ENCODE measurements at places on chromosomes 12 and 14.
A peak's percentile ranks its signal among the peaks of the same experiment; 100 is the strongest.

DNA sequence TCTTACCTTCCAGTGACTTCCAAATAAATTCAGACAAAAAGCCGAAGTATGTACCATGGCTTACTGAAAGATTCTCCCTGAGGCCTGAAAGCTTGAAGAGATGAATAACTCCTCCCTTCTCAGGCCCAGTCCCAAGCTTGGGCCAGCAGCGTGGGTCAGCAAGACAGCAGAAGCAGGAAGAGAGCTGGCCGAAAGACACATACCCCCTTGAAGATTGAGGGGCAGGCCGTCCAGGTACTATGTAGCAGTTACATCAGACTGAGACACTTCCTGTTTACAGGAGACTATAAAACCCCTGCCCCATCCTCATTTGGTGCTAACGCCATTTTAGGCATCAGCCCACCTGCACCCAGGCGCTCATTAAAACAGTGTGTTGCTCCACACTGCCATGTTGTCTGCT, 15.0 kb downstream of the NDUFA12 start:
- no peak for ATAC-seq

DNA sequence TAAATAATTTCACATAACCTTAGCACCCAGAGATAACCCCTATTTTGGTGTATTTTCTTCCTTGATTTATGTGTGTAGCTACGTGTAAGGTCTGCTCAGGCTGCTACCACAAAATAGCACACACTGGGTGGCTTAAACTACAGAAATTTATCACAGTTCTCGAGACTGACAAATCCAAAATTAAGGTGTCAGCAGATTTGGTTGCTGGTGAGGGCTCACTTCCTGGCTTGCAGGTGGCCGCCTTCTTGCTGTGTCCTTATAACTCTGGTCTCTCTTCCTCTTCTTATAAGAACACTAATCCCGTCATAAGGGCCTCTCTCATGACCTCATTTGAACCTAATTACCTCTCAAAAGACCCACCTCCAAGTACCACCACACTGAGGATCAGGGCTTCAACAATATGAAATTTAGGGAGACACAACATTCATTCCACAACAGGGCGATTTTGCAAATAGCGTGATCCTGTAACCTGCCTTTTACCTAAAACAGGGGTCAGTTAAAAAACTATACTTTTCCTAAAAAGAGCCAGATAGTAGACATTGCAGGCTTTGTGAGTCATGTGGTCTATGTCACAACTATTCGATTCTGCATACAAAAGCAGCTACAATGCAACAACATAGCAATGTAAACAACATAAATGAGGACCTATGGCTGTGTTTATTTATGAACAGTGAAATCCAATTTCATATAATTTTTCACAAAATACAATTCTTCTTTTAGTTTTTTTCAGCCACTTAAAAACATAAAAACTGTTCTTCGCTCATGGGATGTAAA, 371.7 kb downstream of the DPF3 start:
- ATAC-seq: no peak

GRCh38 chr12:27333403-27334009, 870 bp downstream of the BMAL2 start:
- peak; percentile 3 for ATAC-seq

GRCh38 chr12:86234316-86234855, 21.8 kb downstream of the MGAT4C start:
- no peak for ATAC-seq

DNA sequence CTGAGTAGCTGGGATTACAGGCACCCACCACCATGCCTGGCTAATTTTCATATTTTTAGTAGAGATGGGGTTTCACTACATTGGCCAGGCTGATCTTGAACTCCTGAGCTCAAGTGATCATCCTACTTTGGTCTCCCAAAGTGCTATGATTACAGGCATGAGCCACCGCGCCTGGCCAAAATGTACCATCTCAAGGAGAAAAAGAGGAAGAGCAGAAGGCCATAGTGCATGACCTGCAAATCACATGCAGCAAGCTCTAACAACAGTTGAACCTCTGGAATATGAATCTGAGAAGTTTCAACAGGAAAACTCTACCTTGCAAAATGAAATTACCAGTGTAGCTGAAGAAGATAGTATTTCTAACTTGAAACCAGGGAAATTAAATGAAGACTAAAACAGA, 17.1 kb upstream of the SERPINA1 start:
- no peak for ATAC-seq

DNA sequence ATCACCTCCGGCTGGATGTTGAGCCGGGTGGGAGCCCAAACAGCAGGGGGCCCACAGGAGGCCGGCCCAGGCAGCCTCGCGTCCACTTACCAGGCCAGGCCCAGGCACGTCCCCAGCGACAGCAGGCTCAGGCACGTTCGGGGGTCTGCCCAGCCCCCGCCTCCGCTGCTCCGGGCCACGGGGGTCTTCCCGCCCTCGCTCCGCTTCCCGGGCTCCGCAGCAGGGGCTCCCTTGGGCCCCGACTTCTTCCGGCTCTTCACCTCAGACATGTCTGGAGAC, 216 bp downstream of the IKBIP start:
- peak; percentile 12 for ATAC-seq

- ATAC-seq: no peak
Observed at GRCh38 chr12:25692115-25693035, 139.3 kb upstream of the LMNTD1 start.

- no peak for ATAC-seq
Observed at GRCh38 chr12:93163260-93164036, 214.3 kb upstream of the NUDT4 start.

GRCh38 chr14:67941456-67942018, 122.0 kb downstream of the RAD51B start:
- no peak for ATAC-seq

DNA sequence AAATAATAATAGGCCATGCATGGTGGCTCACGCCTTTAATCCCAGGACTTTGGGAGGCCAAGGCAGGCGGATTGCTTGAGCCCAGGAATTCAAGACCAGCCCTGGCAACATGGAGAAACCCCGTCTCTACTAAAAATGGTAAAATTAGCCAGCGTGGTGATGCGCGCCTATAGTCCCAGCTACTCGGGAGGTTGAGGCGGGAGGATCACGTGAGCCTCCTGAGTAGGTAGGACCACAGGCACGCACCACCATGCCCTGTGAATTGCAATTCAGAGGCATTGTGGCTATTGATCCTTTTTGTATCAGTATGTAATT, 2.3 kb downstream of the ARHGDIB start:
- no peak for ATAC-seq

GRCh38 chr14:90060312-90060964, 1.4 kb upstream of the KCNK13 start:
- ATAC-seq: peak; percentile 91

- peak; percentile 96 for ATAC-seq
Observed at GRCh38 chr12:113040722-113041171, 15.8 kb upstream of the DTX1 start.

DNA sequence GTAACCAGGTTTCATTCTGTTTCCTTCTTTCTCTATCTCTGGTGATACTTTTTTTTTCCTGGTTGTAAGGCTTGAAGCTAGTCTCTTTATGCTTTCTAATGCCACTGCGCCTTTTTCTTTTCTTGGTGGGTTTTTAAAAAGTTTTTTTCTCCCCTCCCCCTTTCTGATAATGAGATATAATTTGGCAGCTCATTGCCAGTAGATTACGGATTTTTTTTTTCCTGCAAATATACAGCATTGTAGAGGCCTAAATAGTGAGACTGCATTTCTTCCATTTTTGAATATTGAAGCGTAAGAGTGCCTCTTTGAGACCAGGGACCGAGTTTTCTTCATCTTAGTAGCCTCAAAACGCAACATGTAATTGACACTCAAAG, 1.1 kb downstream of the PAPOLA start:
- no peak for ATAC-seq

DNA sequence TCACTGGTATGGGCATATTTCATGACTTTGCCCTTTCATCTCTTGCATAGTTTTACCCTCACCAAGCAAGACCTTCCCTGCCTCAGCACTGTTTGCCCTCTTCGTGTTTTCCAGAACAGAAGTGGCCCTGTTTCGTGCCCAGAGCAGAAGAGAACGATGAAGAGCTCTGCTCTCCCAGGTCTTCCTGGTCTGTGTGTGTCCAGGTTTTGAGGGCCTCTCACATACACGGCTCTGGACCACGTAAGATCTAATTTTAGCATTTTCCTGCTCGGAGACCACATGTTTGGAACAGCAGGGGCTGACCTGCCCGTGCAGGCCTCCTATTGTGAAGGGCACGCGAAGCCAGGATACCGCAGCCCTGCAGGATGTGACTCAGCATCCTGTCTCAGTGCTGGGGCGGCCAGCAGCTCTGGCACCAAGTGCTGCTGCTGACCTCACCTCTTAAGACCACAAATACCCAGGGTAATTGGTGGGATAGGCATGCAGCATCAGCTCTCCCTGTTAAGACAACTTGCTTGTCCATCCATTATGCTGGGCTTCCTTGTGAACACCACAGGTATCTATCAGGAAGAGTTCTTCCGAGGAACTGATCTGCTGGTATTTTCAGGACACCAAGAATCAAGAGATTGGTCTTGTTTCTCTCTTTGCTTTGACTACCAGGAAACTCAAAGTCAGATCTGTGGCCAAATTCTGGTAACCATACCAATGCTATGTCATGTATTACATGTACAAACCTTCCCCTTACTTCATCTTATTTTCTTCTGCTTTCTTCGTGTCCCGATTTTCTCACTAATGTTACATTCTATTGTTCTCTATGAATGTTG, 19.0 kb downstream of the SSH1 start:
- peak; percentile 92 for ATAC-seq

DNA sequence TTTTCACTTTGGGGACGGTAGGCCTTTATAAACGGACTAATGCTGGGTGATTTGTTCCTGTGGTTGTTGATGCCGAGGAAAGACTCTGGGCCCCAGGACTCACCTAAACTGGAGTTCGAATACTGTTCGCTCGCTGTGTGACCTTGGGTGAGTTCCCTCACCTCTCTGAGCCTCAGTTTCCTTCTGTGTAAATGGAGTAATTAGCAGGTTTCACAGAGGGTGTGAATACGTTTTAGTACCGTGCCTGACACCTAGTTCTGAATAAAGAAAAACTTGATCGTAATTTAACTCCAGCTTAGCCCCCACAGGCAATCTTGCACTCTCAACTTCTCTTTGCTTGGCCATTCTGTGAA, 505 bp downstream of the UBE3B start:
- no peak for ATAC-seq

GRCh38 chr12:67598598-67598997, 49.9 kb upstream of the DYRK2 start:
- no peak for ATAC-seq

DNA sequence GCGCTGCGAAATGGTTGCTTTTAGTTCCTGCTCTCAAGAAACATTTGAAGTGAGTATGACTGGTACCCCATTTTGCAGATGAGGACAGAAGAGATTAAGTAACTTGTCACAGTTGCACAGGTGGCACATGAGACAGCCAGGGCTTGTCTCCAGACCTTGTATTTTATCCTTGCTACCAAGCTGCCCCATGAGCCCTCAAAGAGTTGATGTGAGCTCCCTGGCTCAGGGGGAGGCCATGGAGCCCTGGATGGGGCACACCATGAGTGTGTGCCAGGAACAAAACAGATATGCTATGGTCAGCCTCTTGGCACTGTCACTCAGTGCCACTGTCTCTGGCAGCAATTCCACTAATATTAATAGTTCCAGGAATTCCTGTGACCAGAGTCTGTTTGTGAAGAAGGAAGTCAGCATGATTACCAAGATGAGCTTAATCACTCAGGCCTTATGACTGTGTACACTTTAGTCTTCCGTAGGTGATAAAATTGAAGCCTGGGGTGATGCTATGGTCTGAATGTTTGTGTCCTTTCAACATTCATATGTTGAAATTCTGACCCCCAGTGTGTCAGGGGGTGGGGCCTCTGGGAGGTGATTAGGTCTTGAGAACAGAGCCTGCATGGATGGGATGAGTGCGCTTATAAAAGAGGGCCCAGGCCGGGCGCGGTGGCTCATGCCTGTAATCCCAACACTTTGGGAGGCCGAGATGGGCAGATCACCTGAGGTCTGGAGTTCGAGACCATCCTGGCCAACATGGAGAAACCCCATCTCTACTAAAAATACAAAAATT, 806.8 kb downstream of the AACS start:
- no peak for ATAC-seq

DNA sequence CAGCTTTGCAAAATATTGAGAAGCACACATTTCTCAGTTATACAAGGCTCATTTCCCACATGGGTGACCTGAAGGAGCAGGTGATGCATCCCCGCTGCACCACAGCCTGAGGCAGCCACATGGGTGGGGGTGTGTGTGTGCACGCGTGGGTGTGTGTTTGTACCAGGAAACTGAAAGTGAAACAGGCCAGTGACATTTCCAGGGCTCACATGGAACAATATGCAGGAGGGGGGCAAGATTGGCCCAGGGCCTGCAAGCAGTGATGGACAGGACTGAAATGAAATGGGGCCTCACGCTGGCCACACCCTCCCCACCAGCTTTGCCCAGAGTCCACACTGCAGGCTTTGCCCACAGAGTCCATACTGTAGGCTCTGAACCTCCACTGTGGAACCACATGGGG, 154.2 kb upstream of the PARP11 start:
- no peak for ATAC-seq

- no peak for ATAC-seq
Observed at GRCh38 chr14:85334316-85334715, 195.6 kb upstream of the FLRT2 start.

DNA sequence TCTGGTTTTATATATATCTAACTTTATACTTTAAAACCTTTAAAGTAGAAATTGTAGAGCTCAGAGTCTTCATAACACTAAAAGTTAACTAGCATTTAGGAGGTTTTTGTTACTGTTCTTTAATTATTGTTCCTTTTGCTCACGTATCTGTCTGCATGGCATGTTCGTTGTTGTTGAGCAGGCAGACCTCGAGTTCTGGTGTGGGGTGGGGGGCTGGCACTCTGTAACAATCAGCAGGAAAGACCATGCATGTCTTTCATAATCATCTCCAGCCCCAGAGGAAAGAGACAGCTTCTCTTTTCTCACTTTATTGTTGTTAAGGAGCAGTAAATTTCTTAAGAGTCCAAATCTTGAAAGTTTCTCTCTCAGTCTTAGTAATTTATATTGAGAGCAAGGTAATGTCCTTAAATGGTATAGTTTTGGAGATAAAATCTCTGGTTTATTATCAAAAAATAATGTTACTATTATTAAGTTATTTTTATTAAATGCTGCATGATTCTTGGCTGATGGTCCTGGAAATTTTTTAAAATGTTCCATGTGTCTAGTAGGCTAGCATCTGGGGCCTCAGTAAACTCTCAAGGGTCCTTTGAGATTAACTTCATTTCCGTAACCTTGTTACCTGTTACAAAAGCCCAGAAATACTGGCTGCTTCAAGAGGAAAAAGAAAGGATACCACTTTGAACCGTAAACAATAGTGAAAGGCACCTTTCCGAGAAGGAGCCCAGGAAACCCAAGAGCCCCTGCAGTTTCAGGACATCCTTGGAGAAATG, 30.3 kb downstream of the CKB start:
- no peak for ATAC-seq

DNA sequence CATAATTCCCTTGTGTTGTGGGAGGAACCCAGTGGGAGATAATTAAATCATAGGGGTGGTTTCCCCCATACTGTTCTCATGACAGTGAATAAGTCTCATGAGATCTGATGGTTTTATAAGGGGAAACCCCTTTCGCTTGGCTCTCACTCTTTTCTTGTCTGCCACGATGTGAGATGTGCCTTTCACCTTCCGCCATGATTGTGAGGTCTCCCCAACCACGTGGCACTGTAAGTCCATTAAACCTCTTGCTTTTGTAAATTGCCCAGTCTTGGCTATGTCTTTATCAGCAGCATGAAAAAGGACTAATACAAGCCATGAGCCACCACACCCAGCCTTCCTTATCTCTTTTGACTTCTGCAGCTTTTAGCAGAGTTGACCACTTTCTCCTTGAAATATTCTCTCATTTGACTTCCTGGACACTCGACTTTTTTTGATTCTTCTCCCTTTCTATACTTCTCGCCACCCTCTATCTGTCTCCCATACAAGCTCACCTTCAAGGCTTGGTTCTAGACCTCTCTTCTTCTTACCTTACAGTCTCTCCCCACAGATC, 2.3 kb downstream of the MTERF2 start:
- no peak for ATAC-seq
